ENCODE measurements at places on chromosomes 7 and 10.

- no peak for DNase-seq
These were observed 24.8 kb upstream of the PLPP4 start for GRCh38 chr10:120432209-120432608.

DNA sequence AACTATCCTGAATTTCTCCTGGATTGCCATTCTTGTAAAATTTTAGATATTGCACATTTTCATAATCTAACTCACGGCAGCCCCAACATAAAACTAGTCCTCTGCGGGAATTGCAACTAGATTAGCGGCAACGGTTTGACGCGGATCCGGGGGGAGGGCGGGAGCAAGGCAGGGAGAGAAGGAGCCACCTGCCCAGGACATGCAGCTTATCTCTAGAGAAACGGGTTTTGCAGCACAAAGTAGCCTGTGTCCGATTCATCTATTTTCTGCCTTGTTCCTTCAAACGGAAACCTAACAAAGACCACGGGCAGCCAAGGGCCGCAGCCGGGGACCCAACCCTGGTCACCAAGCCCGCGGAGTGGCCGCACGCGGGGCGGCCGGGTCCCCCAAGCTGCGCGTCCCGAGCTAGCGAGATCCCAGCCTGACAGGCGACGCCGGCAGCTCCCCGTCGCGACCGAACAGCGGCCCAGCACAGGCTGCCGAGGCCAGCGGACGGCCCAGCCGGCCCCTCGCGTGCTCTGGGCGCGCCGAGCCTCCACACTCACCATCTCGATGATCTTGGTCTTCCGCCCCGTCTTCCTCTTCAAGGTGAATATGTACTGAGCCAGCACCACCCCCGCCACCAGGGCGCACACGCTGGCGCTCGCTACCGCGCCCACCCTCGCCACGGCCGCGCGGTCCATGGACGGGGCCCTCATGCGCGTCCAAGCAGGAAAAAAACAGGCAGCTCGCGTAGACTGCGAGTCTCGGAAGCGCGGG is at the start of gene NT5C3A:
NT5C3A (minus strand) TSS at position 754 of the 759 bp plus-strand sequence; CDS start at position 683, 71 bp downstream.
- peak; percentile 28 for DNase-seq

DNA sequence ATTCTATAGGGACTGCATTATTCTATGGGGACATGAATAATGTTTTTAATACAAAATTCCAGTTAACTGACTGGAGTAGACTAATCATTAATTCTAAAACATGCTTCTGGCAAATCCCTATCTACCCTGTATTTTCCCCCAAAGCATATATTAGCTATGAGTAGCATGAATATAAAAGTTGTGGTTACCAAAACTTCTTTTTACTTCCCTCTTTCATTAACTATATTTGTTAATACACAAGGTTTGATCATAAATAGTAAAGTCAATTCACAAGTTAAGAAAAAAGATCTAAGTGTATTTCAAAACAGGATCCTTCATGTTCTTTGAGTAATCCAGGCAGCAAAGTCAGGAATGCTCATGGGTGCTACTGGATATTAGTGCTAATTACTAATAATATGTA is 2.9 kb upstream of the RALA start:
- no peak for DNase-seq

DNA sequence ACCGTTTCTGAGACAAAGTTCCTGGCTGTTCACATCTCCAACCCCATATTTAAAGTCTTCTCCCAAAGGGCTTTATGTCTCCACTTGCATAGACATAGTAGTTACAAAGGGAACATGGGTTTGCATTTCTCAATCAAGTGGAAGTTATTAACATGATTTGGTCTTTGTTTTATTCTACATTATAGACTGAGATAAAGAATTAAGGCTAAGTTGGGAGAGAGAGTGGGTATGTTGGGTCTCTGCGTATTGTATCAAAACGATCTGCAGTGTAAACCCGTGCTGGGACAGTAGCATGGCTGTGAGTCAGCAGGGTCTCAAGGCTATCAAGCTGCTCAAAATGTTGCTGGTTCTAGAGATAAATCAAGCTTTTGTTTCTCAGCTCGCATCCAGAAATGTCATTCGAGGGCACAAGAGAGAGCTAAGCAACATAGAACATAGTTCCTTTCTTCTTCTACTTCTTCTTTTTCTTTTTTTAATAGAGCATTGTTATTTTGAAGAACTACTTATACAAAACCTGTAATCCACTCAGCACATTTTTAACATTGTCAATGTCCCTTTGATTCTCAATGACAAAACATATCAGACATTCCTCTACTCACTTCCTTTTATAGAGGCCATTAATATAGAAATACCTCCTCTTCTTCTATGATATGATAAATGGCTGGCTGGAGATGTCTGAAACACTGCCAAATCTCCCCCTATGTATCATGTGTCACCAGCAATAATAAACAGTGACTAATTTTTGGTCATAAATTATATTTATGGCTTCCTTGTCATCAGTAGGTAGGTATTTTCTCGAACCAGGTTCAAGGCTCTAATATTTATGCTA is 34.5 kb upstream of the RHOBTB1 start:
- no peak for DNase-seq

DNA sequence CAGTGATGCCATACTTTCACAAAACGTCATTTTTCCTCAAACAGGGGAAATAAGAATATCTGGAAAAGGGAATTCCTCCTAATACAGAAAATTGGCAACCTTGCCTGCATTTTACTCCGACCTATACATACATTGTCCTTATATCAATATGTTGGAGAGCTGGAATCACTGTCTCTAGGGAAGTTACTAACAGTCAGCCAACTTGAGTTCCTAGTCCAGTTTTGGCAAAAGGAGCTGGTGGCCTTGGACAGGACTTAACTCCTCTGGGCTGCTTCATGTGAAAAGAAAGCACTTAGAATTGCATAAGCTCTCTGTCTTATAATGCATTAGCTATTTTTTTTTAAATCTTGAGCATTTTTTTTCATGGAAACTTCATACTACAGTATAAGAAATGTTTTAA is 174.2 kb upstream of the HGF start:
- no peak for DNase-seq
